ENCODE measurements at places on chromosomes 4 and X. TPM values are rescaled to one million over a fixed set of nuclear protein-coding genes. Genes with fewer than 3 reads are reported as not detected.
A peak's percentile ranks its signal among the peaks of the same experiment; 100 is the strongest.

DNA sequence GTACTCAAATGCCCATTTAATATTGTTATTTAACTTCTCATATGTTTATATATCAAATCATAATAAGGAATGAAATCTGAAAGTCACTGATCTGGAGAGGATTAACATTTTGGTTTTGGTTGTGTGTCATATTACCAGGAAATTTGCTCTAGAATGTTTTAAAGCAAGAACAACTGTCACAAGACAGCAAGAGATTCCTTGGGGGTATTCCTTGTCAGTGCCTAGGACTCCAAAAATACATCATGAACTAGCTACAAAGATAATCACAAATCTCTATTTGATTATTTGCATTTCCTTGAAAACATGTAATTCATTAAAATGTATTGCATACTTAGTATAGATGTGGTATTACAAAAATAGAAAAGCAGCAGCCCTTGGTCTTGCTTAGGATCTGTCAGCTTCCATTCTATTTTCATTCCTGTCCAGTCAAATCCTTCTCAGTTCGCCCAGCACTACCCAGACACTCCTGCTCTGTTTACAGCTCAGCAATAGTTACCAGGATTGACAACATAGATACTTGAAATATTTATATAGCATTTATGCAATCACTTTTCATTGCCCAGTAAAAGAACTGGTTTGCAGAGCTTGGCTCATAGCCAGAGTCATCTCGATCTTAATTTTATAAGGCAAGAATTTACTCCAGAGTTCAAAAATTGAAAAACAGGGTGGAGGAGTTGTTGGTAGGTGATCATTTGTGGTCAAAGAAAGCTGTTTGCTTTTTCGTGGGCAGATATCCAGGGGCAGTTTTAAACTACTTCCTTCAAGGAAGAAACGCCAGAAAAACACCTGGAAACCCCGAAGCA lies 9.2 kb upstream of the BMP3 start:
- H3K4me3 ChIP-seq = no peak overlapping the region
- no peak overlapping the region for H3K27ac ChIP-seq
- no peaks in the 10 kb centered on the region for H3K27me3 ChIP-seq
- H3K36me3 ChIP-seq = no peaks in the 10 kb centered on the region
- H3K4me1 ChIP-seq = no peaks in the 10 kb centered on the region
- DNase-seq = no peak

DNA sequence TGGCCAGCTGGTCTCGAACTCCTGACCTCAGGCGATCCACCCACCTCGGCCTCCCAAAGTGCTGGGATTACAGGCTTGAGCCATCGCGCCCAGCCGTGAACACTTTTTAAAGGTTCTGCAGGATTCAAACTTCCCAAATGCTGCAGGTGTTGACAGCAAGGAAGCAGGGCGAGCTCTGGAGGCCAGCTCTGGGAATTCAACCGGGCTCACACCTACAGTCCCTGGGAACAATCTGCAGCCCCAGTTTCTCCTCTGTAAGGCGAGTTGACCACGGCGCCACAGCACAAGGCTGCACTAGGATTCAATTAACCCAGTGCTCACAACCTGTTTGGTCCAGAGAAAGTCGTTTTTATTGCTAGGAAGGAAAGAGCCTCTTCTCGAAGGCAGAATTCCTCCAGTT lies 1.6 kb downstream of the MTNR1A start:
- H3K4me3 ChIP-seq = no peak overlapping the region
- H3K27ac ChIP-seq = no peak overlapping the region
- no peaks in the 10 kb centered on the region for H3K27me3 ChIP-seq

DNA sequence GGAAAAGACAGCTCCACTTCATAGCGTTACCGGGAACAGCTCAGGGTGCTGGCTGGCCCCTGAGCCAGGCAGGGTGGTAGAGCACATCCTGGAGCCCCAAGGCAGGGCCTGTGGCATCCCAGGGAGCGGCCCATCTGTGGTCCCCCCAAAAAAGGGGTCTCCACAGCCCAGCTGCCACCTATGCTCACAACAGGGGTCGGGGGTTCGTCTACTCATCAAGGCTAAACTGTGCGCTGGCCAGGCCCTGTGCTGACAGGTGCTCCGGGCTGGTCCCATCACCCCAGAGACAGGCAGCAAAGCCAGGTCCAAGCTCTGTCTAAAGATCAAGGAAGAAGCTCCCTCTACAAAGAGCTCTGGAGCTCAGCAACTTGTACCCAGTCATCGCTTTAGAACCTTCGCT lies 77.9 kb downstream of the DCTD start:
- H3K36me3 ChIP-seq = no peaks in the 10 kb centered on the region
- H3K27ac ChIP-seq = no peak overlapping the region
- no peaks in the 10 kb centered on the region for H3K4me1 ChIP-seq
- DNase-seq = no peak
- H3K4me3 ChIP-seq = no peak overlapping the region

- no peaks in the 10 kb centered on the region for H3K36me3 ChIP-seq
- H3K4me3 ChIP-seq = no peak overlapping the region
- no peaks in the 10 kb centered on the region for H3K4me1 ChIP-seq
- no peaks in the 10 kb centered on the region for H3K27me3 ChIP-seq
Observed at GRCh38 chr4:146105464-146105863, 70.1 kb upstream of the LSM6 start.

Gene PAGE2B
- not detected for total RNA-seq

DNA sequence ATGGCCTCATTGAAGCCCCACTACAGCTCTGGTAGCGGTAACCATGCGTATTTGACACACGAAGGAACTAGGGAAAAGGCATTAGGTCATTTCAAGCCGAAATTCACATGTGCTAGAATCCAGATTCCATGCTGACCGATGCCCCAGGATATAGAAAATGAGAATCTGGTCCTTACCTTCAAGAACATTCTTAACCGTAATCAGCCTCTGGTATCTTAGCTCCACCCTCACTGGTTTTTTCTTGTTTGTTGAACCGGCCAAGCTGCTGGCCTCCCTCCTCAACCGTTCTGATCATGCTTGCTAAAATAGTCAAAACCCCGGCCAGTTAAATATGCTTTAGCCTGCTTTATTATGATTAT lies 876 bp downstream of the HPRT1 start:
- H3K4me1 ChIP-seq = no peaks in the 10 kb centered on the region
- H3K27me3 ChIP-seq = no peaks in the 10 kb centered on the region
- H3K4me3 ChIP-seq = peak overlapping the region; percentile 82

DNA sequence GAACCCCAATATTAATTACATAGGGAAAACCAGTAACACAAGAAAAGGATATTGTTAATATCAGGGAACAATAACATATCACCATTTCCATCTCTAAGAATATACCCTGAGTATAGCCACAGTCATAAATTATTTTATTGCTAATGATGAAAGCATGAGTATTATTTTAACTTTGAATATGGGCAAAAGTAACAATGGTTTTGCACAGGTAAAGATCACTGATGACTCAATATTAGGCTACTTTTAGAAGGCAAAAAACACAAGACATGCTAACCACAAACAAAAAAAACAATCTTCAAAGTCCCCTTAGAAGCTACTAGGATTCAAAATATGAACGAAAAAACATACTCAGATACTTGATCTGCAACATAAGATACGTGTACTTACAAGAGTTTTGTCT lies 36.5 kb downstream of the THOC2 start:
- no peaks in the 10 kb centered on the region for H3K36me3 ChIP-seq
- DNase-seq = no peak
- H3K27ac ChIP-seq = no peak overlapping the region
- no peak overlapping the region for H3K4me3 ChIP-seq

Data from endothelial cell of umbilical vein (primary cell).